ENCODE measurements at places on chromosomes 1 and 21.

DNA sequence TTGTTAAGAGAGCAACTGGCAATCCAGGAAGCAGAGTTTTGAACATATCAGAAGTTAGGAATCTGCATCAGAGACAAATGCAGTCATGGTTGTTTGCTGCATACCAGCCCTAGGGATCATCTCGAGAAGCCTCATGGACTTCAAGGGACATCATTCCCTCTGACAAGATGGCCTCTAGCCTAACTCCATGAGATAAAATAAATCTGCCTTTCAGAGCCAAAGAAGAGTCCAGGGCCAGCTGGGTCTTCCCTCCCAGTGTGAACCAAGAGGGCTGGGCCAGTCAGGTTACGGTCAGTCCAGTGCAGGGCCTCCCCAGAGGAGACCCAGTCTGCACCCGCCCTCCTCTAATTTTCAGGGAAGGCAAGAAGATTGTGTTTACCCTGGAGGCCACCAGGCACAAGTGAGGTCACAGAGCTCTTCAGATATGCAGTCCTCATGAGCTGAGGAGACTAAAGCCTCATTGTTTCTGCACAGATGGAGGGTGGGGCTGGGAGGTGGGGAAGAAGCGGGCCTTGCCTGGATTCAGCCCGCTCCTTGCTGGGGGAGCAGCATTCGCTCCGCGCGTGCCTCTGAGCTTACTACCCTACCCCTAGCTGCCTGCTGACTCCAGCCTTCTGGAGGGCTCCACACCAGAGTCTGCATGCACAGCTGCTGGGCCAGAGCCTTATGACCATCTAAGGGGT lies 52.8 kb downstream of the CAPN2 start:
- DNase-seq: no peak

DNA sequence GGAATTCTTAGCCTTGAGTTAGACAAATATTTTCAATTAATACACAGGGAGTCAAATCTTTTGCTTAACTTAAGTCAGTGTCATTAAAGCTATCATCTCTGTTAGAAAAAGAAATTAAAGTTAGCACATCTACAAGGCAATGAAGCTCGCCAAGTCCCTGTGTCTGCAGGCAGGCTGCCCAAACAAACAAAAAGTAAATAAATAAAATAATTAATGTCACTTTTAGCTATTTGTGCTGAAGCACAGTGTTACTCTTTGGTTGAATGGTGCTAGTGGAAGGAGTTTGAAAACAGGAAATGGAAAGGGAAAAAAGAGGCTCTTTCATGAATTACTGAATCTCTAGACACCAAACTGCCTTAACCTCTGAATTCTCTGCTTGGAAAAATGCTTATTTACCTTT lies 37.1 kb upstream of the COL11A1 start:
- no peak for DNase-seq

DNA sequence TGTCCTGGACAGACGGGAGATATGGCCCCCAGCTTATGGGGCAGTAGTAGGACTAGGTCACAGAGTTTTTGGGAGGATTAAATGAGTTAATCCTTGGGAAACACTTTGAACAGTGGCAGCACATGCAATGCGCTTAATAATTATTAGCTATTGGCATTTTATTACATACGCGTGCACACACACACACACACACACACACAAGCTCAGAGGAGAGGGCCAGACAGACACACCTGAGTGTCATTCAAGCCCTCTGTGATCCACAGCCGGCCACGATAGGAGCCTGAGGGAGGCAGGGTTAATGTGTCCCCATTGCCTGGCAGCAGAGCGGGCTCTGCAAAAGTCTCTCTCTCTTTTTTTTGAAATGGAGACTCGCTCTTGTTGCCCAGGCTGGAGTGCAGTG lies 37.9 kb downstream of the EPHA2 start:
- DNase-seq: no peak

- DNase-seq: no peak
These were observed 311.1 kb downstream of the PRDM2 start for GRCh38 chr1:14011132-14011531.

- DNase-seq: no peak
These were observed 689.6 kb downstream of the USP25 start for GRCh38 chr21:16419188-16419921.

DNA sequence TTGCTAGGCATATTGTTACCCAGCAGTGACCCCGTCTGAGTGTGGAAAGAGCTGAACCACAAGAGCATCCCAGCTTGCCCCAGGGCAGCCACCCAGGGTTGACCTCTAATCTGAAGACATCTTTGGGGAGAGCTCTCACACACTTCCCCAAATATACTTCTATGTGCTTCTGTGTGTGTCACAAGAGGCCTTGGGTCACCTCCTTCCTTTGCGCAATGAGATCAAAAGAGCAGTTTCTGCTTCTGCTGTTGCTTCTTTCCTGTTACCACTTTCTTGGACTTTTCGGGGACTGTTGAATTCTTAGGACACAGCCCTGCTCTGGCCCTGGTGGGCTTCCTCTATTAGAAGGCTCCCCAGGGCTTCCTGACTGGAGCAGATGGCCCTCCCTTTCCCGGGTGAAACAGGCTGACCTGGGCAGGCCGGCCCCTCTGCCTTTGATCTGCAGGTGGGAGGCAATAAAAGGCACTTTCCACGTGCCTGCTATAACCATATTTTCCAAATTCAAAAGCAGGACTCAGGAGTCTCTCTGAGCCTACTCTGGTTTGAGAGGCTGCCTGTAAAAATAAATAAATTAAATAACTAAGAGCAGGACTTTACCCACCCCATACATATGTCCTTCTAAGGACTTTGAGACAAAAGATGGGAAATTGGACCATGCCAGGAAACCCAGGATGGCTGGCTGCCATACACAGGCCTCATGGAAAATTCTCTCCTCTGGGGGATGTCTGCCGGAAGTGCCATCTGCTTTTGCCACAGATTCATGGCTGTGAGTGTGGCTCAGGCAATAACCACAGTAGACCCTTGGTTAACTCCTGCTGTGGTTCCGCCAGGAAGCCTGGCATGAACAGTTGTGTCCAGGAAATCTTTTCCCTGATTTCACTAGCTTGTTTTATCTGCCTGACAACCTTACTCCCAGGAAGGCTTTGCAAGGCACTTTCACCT lies 28.3 kb upstream of the RCSD1 start:
- DNase-seq: peak; percentile 69

- DNase-seq: no peak
These were observed 273.1 kb downstream of the NTNG1 start for GRCh38 chr1:107413951-107414350.

GRCh38 chr21:26597981-26598380 lies 24.9 kb upstream of the CYYR1 start:
- DNase-seq: no peak

DNA sequence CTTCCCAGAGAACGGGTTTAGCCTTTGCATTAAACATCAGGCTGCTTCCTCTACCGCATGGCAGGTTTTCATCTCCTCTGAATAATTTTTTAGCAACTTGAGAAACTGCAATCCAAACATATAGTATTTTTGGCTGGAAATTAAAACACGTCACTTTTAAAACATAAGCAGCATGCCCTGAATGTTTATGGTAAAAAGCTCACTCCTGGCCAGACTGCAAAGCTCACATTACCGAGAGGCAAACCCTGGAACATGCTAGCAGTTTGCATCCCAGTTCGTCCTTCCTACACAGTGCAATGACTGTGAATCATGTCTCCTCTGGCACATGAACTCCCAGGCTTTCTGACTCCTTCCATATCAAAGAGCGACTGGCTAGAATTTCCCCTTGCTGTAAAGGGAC lies 312.3 kb downstream of the RRAGC start:
- no peak for DNase-seq

DNA sequence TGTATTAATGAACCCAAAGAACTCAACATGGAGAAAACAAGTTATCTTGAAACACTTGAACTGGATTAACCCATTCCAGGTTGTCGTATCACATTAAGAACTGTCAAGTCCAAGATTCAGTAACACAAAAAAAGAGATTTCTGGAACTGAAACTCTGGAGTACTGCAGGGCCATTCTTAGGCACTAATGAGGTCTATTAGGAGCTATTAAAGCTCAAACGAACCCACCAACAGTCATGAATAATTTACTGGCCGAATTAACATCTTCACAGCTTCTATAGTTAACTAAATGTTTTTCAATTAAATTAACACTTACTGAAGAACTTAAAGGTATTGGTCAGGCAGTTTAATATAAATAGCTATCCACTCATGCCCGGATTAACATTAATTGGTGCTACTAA lies 4.6 kb downstream of the CSDE1 start:
- DNase-seq: no peak

- no peak for DNase-seq
These were observed 12.6 kb downstream of the TMEM269 start for GRCh38 chr1:42797414-42797813.

DNA sequence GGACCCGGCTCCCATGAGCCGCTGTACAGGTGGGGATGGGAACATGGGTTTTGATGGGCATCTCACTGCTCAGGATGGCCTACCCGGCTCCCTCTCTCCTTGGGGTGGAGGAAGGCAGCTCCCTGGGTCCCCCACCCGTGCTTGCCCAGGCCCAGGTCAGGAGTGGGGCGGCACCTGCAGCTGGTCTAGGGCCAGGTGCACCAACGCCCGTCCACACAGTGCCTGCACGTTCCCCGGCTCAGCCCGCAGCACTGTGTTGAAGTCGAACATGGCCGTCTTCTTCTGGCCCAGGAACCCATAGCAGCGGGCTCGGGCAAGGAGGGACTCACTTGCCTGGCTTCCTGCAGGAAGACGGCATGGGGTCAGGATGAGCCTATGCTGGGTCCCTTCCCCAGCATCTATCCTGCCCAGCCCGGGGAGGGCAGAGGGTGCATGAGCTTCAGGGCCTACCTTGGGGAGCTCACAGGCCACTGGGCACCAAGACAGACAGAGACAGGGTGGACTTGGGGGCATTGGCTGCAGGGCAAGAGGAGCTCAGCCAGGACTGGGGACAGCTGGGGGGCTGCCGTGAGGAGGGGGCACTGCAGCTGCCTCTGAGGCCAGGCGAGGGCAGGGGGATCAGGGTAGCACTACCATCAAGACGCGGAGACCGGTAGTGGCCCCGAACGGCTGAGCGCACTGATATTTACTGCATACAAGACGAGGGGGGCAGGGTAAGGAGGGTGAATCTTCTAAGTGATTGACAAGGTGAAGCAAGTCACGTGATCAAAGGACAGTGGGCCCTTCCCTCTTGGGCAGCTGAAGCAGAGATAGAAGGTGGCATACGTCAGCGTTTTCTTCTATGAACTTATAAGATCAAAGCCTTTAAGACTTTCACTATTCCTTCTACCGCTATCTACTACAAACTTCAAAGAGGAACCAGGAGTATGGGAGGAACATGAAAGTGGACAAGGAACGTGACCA lies 17.8 kb downstream of the TTC34 start:
- DNase-seq: no peak

DNA sequence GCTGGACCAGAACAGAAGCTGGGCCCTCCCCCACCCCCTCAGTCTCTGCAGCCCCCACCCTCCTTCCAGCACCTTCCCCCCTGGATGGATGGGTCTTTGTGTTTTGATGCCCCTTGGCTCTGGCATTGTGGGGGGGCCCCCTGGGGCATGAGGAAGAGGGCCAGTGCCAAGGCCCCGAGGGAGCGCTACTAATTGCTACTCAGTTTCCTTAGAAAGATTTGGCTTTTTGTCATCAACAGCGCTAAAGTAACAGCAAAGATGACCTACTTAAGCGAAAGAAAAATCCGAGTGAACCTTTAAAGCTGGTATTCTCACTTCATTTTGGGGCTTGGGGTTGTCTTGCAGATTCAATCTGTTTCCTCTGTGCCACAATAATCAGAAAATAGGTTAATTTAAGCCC lies 63.5 kb downstream of the SKI start:
- no peak for DNase-seq

- DNase-seq: no peak
These were observed 7.5 kb upstream of the FMO3 start for GRCh38 chr1:171083222-171083621.

GRCh38 chr1:65820983-65821382 lies 28.3 kb downstream of the PDE4B start:
- no peak for DNase-seq

- DNase-seq: no peak
These were observed 107.7 kb downstream of the BACH1 start for GRCh38 chr21:29406385-29406784.

DNA sequence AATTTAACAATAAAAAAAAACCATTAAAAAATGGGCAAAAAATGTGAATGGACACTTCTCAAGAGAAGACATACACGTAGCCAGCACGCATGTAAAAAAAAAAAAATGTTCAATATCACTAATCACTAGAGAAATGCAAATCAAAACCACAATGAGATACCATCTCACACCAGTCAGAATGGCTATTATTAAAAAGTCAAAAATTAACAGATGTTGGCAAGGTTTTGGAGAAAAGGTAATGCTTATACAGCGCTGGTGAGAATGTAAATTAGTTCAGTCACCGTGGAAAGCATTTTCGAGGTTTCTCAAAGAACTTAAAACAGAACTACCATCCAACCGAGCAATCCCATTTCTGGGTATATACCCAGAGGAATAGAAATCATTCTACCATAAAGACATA lies 1091.5 kb upstream of the B3GALT2 start:
- no peak for DNase-seq

- peak; percentile 36 for DNase-seq
These were observed 28.5 kb downstream of the PODN start for GRCh38 chr1:53090227-53091147.

- DNase-seq: no peak
These were observed 23.8 kb downstream of the PLA2G2A start for GRCh38 chr1:19955534-19956170.

- no peak for DNase-seq
These were observed 124.2 kb downstream of the LIPI start for GRCh38 chr21:14086553-14086952.

Data from CD4-positive, alpha-beta T cell treated with Interleukin-15 for 1 hour (primary cell).